ENCODE measurements at places on chromosomes 2 and 18.
A peak's percentile ranks its signal among the peaks of the same experiment; 100 is the strongest.

DNA sequence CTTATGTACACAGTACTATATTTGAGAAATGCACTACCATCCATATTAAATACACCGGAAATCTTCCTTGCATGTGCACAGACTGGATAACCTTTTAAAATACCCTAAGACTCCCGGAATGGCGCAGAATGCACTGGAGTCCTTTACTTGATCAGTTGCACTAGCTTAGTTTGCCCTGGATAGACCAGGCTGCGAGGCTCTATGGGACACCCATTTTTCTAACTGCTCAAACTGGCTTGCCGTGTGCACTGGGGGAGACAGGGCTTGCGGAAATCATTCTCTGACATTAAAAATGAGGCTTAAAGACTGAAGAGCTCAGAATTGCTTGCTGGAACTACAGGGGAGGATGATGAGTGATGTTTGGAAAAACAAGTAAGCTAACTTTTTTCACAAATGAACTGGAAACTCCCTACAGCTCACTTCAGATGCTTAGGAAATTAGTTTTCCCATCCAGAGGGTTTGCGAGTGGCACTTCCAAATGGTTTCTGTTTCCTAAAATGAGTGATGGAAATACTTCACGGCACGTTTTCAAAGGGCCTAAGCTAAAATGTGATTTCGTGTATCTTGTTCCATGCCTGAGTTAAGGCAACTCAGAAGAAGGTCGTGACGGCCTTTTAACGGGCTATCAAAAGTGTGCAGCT, 2.7 kb downstream of the NCK2 start:
- no peak for DNase-seq

DNA sequence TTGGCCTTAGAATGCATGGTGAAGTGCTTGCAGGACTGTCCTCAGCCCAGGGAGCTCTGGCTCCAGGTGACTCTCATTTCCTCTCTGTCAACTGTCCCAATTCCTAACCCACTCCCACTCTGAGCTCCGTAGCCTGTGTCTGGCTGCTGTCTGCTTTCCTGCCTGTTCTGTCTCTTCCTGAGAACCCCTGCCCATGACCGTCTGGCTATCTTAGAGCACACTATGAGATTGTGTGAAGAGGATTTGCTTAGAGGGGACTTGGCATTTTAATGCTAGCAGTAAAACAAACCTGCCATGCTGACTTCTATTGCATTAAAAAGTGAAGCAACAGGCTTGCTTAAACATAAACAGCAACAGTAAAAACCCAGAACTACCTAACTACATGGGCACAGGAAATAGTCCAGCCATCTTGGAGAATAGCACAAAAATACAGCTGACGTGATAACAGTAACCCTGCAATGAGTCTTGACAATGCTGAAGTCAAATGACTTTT, 234.7 kb downstream of the PRKCE start:
- no peak for DNase-seq

DNA sequence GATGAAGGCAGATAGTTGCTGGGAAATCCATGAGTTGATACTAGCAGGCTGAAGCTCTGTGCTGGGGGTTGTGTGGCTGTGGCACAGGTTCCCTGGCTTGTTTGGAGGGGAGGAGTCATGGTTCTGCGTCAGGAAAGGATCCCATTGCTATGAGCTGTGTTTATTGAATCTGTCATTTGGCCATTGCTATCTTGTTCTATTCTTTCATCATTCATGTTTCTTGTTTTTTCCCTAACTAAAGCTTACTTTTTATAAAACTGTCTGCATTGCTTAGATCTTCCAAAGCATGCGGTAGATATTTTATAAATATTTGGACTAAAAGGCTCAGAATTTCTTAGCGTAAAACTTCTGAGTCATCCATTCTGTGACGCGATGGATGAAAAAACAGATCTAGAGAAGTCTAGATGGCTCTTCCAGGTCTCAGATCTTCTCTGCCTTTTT, 335.3 kb downstream of the PTPRM start:
- no peak for DNase-seq

DNA sequence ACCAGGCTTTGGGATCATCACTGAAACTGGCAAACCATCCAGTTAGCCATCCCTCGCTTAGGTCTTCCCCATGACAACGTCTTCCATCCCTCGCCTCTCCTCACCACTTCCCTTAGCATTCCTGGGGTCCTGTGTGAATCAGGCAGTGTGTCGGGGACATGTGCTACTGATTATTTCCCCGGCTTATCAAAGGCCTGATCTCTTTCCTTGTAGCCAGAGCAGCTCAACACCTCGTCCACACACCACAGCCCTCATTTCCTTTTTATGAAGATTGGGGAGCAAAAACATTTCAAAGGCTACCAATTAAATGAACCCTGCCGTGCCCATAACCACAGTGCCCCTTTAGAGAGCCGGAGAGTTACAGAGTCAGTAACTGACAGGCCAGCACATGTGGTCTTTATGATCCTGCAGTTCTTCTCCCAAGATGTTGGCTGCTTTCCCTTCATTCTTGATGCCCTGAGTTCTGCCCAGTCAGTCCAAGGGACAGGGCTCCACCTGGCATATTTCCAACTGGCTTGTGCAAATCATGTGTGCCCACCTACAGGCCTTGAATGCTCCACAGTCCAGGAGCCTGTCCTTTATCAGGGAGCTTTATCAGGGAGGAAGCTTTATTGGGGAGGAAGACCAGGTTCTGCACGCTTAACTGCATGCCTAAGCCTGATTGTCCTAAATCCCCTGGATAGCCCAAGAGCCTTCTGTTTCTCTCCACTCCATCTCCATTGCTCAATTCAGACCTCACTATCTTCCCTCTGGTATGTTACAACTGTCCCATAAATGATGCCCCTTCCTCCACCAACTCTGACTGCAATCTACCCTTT, 343.1 kb downstream of the CYRIA start:
- DNase-seq: no peak

- no peak for DNase-seq
Observed at GRCh38 chr2:71469403-71470398, 16.3 kb downstream of the DYSF start.

DNA sequence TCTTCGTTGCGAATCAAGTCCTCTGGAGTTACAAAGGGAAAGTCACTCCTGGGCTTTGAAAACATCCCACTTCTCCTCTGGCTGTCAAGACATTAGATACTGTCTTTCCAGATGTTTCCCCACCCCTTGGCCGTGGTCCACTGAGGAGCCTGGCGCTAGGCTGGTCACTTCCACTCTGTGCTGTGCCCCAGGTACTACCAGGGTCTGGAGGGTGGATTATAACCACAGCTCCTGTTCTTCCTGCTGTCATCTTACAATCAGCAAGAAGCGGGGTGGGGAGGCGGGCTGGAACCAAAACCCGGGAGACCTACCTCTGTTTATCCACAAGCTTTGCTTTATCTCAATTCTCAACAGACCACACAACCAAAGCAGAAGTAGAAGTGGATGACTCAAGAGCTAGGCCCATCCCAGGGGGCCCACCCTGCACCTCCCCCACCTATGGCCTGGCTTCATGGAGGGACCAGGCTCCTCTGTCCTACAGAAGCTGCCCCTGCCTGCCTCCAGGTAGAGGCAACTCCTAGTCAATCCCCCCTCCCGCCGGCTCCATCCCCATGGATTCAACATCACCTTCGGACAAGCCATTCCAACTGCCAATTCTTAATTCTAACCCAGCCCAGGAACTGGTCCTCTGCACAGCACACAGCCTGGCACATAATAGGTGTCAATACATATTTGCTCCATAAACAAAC, 17.8 kb downstream of the SMAD7 start:
- DNase-seq: no peak

- DNase-seq: no peak
Observed at GRCh38 chr2:121239969-121240368, 45.0 kb downstream of the TFCP2L1 start.

GRCh38 chr2:198706476-198707082, 751.2 kb downstream of the SATB2 start:
- no peak for DNase-seq

- DNase-seq: no peak
Observed at GRCh38 chr2:60309941-60310660, 243.4 kb downstream of the BCL11A start.

GRCh38 chr2:218396688-218397462, 2.8 kb upstream of the CTDSP1 start:
- peak; percentile 71 for DNase-seq

DNA sequence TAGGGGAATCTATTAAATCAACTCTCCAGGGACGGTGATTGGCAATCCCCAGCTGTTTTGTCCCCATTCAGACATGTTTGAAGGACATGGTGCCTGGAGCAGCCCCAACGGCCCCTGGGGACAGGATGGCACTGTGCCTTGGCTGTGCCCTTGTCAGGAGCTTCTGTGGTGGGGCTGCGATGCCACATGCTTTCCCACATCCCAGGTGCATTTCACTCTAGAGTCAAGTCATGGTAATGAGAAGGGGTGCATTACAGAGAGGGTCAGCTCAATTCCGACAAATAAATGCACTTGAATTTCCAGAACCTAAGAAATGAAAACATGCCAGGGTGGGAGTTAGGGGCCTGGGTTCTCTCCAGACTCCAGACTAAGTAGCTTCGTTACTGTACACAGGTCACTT, 289.4 kb upstream of the PXDN start:
- DNase-seq: no peak

- no peak for DNase-seq
Observed at GRCh38 chr2:168541858-168542257, 85.8 kb downstream of the CERS6 start.

DNA sequence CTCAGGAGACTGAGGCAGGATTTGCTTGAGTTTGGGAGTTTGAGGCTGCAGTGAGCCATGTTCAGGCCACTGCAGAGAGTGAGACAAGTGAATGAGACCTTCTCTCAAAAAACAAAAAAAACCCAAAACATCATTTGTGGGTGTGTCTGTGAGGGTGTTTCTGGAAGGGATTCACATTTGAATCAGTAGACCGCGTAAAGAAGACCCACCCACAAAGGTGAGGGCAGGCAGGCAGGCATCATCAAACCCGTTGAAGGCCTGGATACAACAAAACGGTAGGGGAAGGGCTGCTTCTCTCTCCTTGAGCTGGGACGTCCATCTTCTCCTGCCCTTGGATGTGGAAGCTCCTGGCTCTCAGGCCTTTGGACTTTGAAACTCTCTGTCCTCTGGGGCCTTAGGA, 25.4 kb downstream of the CDKL4 start:
- DNase-seq: no peak

GRCh38 chr2:55824551-55825096, 99.0 kb downstream of the EFEMP1 start:
- no peak for DNase-seq

DNA sequence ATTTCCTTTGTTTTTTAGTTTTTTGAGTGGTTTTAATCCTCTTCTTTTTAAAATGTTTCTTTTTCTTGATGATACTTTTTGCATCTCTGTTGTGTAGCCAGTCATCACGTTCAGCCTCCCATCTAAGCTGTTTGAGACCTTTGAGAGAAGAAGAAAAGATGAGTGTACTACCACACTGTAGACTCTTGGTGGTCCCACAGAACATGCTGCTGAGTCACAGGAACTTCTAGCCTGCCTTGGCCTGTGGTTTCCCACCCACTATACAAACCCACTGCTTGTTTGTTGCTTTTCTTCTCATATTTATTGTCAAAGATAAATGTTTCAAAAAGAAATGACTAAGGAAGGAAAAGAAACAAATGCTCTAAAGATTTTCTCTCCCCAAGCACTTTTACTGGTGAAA, 5.5 kb downstream of the CEBPZOS start:
- DNase-seq: no peak

- no peak for DNase-seq
Observed at GRCh38 chr2:99217929-99218501, 37.0 kb downstream of the MRPL30 start.

DNA sequence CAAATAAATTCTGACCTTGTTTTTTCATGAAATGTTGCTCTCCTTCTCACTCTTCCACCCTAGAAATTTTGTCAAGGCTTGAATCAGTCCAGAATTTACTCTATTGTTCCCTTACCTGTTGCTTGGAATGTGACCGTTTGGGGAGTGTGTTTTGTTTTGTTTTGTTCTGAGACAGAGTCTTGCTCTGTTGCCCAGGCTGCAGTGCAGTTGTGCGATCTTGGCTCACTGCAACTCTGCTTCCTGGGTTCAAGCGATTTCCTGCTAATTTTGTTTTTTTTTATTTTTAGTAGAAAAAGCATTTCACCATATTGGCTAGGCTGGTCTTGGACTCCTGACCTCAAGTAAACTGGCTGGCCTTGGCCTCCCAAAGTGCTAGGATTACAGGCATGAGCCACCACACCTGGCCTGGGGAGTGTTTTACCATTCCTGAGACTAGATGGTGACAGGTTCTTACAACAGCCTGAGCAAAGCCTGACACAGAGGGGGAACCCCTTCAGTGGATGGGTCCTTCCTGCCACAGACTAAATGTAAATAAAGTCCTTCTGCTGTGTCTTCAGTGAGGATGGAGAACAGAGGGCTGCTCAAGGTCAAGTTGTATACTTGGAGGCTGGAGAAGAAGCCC, 52.0 kb downstream of the HAUS1 start:
- no peak for DNase-seq

GRCh38 chr2:2613279-2614199, 282.5 kb upstream of the MYT1L start:
- peak; percentile 94 for DNase-seq

GRCh38 chr2:46296216-46296839, 879 bp upstream of the EPAS1 start:
- no peak for DNase-seq

- no peak for DNase-seq
Observed at GRCh38 chr2:168961450-168962229, 60.5 kb downstream of the G6PC2 start.

GRCh38 chr18:28208268-28208667, 31.3 kb upstream of the CDH2 start:
- DNase-seq: no peak

DNA sequence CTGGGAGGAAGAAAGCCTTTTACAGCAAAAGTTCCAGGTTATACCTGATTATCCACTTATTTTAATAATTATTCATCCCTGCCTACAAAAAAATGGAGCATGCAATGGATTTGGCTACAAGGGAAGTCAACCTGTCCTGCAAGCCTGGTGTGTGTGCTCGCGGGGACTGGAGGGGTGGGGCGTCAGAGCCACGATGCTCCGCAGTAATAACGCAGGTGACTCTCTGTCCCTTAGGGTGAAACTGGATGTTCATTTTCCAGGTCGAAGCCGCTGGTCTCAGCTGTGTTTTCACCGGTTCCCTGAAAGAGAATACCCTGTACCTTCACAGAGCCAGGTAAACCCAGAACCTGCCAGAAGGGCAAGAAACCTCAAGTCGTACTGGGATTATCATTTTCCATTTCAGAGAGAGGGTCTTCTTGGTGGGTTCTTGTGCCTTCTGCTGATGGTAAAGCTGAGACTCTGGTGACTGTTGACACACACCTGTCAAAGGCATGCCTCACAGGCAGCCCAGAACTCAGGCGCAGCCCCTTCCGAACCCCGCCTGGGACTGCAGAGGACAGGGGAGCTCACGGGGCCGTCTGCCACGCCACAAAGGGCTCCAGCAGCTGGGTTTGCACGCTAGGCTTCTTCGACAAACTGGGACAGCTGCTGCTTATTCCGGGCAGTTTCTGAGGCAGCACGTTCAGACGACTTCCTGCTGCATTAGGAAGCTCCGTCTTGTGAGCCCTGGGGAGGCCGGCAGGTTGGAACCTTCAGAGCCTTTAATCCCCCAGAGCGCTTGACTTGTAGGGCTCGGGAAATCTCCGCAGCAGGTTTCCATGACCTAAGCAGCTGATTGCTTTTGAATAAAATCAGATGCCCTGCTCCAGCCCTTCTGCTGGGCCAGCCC, 58.6 kb downstream of the KCNG2 start:
- DNase-seq: no peak

Measured in C1 segment of cervical spinal cord (tissue), 14 donors.